ENCODE measurements at places on chromosomes 1 and 21. TPM values are rescaled to one million over a fixed set of nuclear protein-coding genes. Genes with fewer than 3 reads are reported as not detected.

DNA sequence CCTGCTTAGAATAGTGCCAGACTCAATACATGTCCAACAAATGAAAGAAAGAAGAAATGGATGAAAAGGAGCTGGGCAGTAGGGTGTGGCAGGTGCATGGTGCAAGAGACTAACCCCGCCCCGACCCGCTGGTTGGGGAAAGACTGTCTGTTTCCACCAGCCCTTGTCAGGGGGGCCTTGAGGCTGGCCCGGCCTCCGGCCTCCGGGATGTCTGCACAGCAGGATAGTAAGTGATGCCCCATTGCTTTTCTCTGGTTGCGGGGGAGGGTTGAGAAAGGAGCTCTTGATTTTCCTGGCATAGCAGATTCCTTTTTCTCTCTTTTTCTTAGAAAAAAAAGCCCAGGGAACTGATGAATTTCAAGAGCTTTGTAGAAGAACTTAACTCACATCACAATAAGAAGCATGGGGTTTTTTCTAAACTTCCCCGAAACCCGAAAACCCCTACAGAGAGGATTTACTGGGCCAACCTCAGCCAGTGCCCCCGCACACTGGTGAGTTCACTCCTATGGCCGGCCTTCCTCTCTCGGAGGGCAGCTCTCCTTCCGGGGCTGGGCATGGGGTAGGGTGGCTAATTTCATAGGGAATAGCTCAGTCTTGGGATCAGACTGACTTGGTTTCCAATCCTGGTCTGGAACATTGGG is 12.5 kb upstream of the TTC22 start:
- no peak overlapping the region for H3K27ac ChIP-seq
- H3K27me3 ChIP-seq, result peaks cover 10% of the 10 kb centered on the region
- no peak for DNase-seq
- no peaks in the 10 kb centered on the region for H3K36me3 ChIP-seq
- H3K4me3 ChIP-seq, result no peak overlapping the region

- H3K27me3 ChIP-seq, result peaks cover 2% of the 10 kb centered on the region
- H3K36me3 ChIP-seq, result no peaks in the 10 kb centered on the region
- H3K4me3 ChIP-seq, result no peak overlapping the region
- no peak for DNase-seq
- peaks cover 5% of the 10 kb centered on the region for H3K4me1 ChIP-seq
Measured at GRCh38 chr1:94983171-94983739, 56.3 kb upstream of the CNN3 start.

GRCh38 chr1:115829023-115829674 is 11.8 kb downstream of the NHLH2 start:
- H3K27ac ChIP-seq, result peak overlapping the region; percentile 37
- DNase-seq, result no peak
- H3K36me3 ChIP-seq, result no peaks in the 10 kb centered on the region
- peak overlapping the region; percentile 67 for H3K4me3 ChIP-seq
- H3K4me1 ChIP-seq, result no peaks in the 10 kb centered on the region

- no peak overlapping the region for H3K4me3 ChIP-seq
- H3K27me3 ChIP-seq, result no peaks in the 10 kb centered on the region
- H3K36me3 ChIP-seq, result no peaks in the 10 kb centered on the region
Measured at GRCh38 chr21:17238468-17238867, 274.4 kb upstream of the CXADR start.

- DNase-seq, result no peak
- H3K36me3 ChIP-seq, result peaks cover 3% of the 10 kb centered on the region
- no peak overlapping the region for H3K4me3 ChIP-seq
Measured at GRCh38 chr1:246934765-246935164, 3.0 kb upstream of the AHCTF1 start.

The RCAN1 gene
- total RNA-seq, result 11.1 TPM

GRCh38 chr1:15820478-15820877 is 13.0 kb upstream of the UQCRHL start:
- H3K27ac ChIP-seq, result no peak overlapping the region
- no peak for DNase-seq
- no peaks in the 10 kb centered on the region for H3K27me3 ChIP-seq
- no peak overlapping the region for H3K4me3 ChIP-seq

DNA sequence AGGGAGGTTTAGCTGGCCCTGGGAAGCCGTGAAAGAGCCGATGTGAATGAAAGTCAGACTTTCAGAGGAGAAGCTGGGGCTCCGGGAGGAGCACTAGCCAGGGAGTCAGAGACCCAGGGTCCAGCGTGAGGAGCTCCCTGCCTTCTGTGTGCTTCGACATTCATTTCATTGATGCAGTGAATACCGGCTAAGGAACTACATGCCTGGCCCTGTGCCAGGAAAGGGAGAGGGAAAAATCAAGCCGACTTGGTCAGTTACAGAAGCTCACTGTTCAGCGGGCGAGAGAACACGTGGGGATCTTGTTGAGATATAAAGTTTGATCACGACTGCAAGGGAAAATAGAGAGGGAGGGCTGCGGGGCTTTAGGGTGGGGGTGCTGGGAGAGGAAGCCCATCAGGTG is 76.7 kb upstream of the RUNX3 start:
- peaks cover 3% of the 10 kb centered on the region for H3K36me3 ChIP-seq
- H3K27ac ChIP-seq, result no peak overlapping the region
- no peak overlapping the region for H3K4me3 ChIP-seq
- H3K4me1 ChIP-seq, result peaks cover 81% of the 10 kb centered on the region
- no peaks in the 10 kb centered on the region for H3K27me3 ChIP-seq

The GBP2 gene
- total RNA-seq, result 225 TPM

GRCh38 chr1:62784509-62785365 is 805 bp downstream of the ATG4C start:
- no peak for DNase-seq
- H3K27ac ChIP-seq, result no peak overlapping the region
- no peak overlapping the region for H3K4me3 ChIP-seq
- H3K4me1 ChIP-seq, result peaks cover 8% of the 10 kb centered on the region
- H3K36me3 ChIP-seq, result no peaks in the 10 kb centered on the region

- H3K36me3 ChIP-seq, result no peaks in the 10 kb centered on the region
- H3K27ac ChIP-seq, result no peak overlapping the region
- no peaks in the 10 kb centered on the region for H3K4me1 ChIP-seq
- no peak for DNase-seq
- H3K27me3 ChIP-seq, result peaks cover 11% of the 10 kb centered on the region
Measured at GRCh38 chr1:11308699-11309224, 35.8 kb downstream of the UBIAD1 start.

- H3K27me3 ChIP-seq, result peaks cover 24% of the 10 kb centered on the region
- H3K36me3 ChIP-seq, result no peaks in the 10 kb centered on the region
- no peak for DNase-seq
- peaks cover 16% of the 10 kb centered on the region for H3K4me1 ChIP-seq
- H3K27ac ChIP-seq, result no peak overlapping the region
Measured at GRCh38 chr21:38729754-38730379, 75.9 kb upstream of the ETS2 start.

- DNase-seq, result no peak
- H3K36me3 ChIP-seq, result no peaks in the 10 kb centered on the region
- no peak overlapping the region for H3K27ac ChIP-seq
- H3K4me3 ChIP-seq, result no peak overlapping the region
- H3K27me3 ChIP-seq, result no peaks in the 10 kb centered on the region
Measured at GRCh38 chr1:82388679-82389078, 587.9 kb downstream of the ADGRL2 start.

DNA sequence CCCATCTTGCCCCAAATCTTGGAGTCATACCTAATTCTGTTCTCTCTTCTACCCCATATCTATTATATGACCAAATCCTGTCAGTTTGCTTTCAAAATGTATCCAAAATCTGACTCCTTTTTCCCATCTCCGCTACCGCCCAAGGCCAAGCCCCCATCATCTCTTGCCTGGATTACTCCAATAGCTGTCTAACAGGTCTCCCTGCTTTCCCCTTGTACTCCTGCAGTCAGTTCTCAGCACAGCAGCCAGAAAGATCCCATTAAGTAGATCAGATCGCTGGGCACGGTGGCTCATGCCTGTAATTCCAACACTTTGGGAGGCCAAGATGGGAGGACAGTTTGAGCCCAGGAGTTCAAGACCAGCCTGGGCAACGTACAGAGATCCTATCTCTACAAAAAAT is 19.8 kb downstream of the IQGAP3 start:
- H3K27me3 ChIP-seq, result no peaks in the 10 kb centered on the region
- H3K4me3 ChIP-seq, result no peak overlapping the region
- H3K36me3 ChIP-seq, result peaks cover 13% of the 10 kb centered on the region
- DNase-seq, result no peak
- no peak overlapping the region for H3K27ac ChIP-seq
- peaks cover 5% of the 10 kb centered on the region for H3K4me1 ChIP-seq

DNA sequence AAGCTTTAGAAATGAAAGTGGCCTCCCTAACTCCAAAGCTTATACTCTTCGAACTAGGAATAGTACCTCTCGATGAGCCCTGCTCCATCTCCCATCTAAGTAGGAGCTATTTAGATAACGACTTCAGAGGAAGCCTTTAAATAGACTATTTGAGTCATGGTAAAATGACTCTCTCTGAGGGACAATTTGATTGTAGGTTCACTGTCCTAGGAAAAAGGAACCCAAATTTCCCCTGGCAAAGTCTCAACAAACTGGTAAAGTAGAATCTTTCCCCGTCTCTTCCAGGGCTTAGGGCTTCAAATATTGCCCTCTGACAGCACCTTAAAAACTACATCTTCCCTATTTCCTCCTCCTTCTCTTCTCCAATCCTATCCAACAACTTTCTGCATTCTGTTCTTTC is 2.0 kb upstream of the FCER1A start:
- H3K4me3 ChIP-seq, result no peak overlapping the region
- H3K27me3 ChIP-seq, result no peaks in the 10 kb centered on the region
- H3K4me1 ChIP-seq, result no peaks in the 10 kb centered on the region

DNA sequence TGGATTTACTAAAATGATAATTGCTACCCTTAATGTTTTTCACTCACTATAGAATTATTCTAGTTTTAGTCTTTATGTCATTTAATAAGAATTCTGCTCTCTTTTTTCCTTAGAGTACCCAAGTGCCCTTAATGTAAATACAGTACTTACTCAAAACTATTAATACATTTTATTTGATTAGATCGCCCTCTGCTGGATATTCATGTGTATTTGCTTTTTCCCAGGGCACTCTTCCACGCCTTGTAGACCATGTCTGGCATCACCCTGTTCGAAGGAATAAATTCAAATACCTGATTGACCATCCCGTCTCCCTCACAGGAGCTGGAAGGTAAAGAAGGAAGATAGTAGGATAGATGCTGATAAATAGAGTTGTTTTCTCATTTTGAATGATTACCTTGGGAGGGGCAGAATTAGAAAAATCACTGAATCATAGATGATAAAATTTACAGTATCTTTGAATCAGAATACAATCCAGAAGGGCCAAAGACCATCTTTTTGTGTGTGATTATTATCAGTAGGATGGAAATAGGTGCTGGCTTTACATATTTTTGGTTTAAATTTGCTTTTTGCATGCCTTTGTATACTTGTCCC is 4.1 kb downstream of the AXDND1 start:
- H3K4me3 ChIP-seq, result no peak overlapping the region
- peak; percentile 27 for DNase-seq
- H3K4me1 ChIP-seq, result peaks cover 12% of the 10 kb centered on the region
- no peak overlapping the region for H3K27ac ChIP-seq

The GSTM2 gene
- 19.2 TPM for total RNA-seq

GRCh38 chr1:160874935-160875334 is 10.0 kb downstream of the ITLN1 start:
- no peak overlapping the region for H3K27ac ChIP-seq
- H3K27me3 ChIP-seq, result peaks cover 2% of the 10 kb centered on the region
- no peak overlapping the region for H3K4me3 ChIP-seq

DNA sequence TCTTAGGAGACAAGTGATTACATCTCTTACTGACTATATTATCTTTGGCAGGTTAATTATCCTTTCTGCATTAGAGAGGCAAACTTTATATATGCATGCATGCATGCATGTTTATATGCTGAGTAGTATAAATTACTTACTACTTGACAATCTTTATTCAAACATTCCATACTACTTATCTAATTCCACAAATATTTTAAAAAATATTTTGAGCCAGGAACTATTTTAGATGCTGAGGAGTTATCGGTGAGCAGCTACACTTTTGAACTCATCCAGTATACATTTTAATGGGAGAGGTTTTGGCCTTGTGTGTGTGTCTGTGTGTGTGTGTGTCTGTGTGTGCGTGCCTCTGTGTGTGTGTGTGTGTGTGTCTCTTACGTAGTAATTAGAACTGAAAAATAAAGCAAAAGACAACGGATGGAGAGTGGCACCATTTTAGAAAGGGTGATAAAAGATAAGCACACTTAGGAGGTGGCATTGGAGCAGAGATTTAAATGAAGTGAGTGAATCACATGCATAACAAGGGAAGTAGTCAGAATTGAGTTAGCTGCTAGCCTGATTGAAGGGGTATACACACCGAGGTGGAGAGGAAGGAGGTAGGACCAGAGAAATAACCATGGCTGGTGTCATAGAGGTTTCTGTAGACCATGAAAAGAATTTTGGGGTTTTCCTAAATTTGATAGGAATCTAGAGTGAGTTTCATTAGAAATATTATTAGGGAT is 1488.4 kb downstream of the MRPL39 start:
- no peak overlapping the region for H3K27ac ChIP-seq
- H3K27me3 ChIP-seq, result no peaks in the 10 kb centered on the region
- H3K4me3 ChIP-seq, result no peak overlapping the region
- no peaks in the 10 kb centered on the region for H3K4me1 ChIP-seq
- DNase-seq, result no peak
- H3K36me3 ChIP-seq, result no peaks in the 10 kb centered on the region

GRCh38 chr1:14897080-14897449 is 256.5 kb upstream of the TMEM51 start:
- H3K4me3 ChIP-seq, result no peak overlapping the region
- no peaks in the 10 kb centered on the region for H3K36me3 ChIP-seq
- no peak overlapping the region for H3K27ac ChIP-seq
- no peaks in the 10 kb centered on the region for H3K4me1 ChIP-seq
- DNase-seq, result no peak

The FCRL2 gene
- total RNA-seq, result not detected

DNA sequence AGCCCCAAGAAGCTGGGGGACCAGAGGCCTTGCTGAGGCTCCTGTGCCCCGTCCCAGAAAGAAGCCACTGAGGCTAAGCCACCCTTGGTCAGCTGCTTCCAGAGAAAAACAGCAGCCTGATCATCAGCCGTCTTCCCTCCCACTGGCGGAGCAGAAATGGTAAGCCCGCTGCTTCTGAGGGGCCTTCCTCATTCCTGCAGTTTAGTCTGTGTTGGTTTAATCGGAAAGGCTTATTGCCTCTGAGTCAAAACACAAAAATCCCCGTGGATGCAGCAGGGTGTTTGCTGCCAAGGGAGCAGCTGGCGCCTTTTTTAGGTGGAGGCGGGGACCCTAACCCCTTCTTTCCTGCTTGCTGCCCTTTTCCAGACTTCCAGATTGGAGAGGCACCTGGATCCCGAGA is 33.9 kb downstream of the SPSB1 start:
- peaks cover 7% of the 10 kb centered on the region for H3K4me1 ChIP-seq
- no peaks in the 10 kb centered on the region for H3K27me3 ChIP-seq
- no peak for DNase-seq

- DNase-seq, result peak; percentile 68
- peak overlapping the region; percentile 92 for H3K27ac ChIP-seq
- H3K4me1 ChIP-seq, result peaks cover 39% of the 10 kb centered on the region
- peaks cover 5% of the 10 kb centered on the region for H3K36me3 ChIP-seq
- peak overlapping the region; percentile 97 for H3K4me3 ChIP-seq
Measured at GRCh38 chr21:25735646-25736597, 1.1 kb downstream of the GABPA start.

The AK5 gene
- total RNA-seq, result 0.39 TPM

The BRINP2 gene
- not detected for total RNA-seq
